Activated T-helper 2 cell treated with anti-CD3 and anti-CD28 coated beads, Interferon-gamma antibody, Interleukin-2, Interleukin-4, amounts not matched to agents 10 μg/mL and 5 μg/mL and 100 μg/mL, durations not matched to agents 14 hours and 24 hours and 36 hours (primary cell): ENCODE measurements at places on chromosomes 3 and 15.

- no peak for DNase-seq
Measured at GRCh38 chr3:159879146-159879545, 109.5 kb upstream of the IL12A start.

DNA sequence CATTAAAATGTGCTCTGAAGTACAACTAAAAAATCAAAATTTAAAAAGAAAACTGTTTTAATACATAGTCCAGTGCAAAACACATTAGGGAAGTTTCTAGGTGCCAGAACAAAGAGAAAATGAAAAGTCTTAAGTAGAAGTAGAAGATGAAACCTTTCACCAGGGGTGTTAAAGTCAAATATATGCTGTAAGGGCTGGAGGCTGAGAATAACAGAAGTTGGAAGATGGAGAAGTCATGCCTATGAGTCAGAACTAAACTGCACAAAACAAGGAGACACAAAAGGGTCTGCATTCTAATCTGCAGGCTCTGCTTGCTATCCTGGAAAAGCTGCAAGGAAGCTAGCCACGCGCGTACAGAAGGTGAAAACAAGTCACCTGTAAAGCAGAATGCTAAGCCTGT lies 48.7 kb upstream of the CPB1 start:
- no peak for DNase-seq

- no peak for DNase-seq
Measured at GRCh38 chr3:192818126-192818525, 90.8 kb upstream of the FGF12 start.

- DNase-seq: no peak
Measured at GRCh38 chr15:67824197-67824968, 926 bp upstream of the SKOR1 start.

GRCh38 chr3:122457706-122458105 lies 41.8 kb upstream of the WDR5B start:
- no peak for DNase-seq

DNA sequence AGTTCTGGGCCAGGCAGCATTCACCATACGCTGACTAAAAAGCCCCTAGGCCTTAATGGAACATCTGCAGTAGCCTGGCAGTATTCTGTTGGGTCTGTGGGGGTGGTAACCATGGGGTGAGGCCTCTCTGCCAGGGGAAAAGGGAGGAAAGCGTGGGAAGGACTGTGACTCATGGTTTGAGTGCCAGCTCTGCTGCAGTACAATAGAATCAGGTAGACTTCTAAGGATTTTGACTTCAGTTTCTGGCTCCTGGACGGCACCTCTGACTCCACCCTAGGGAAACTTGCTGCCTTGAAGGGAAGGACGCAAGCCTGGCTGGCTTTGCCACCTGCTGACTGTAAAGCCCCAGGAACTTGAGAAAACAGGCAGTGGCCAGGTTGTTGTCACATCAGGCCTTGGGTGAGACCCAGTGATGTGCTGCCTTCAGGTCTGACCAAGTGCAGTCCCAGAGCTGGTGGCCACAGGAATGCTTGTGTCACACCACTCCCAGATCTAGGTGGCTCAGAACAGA lies 148.6 kb downstream of the SUCNR1 start:
- no peak for DNase-seq

DNA sequence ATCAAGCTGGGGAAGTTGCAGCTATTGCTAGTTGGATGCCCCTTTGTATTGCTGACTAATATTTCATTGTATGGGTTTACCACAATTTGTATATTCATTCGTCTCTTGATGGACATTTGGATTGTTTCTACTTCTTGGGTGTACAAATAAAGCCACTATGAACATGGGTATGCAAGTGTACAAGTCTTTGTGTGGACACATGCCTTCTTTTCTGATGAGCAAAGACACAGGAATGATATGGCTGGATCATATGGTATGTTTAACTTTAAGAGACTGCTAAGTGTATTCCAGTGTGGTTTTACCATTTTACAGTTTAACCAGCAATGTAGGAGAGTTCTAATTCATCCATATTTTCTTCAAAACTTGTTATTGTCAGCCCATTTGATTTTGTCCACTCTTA lies 32.2 kb downstream of the NECTIN3 start:
- DNase-seq: no peak

GRCh38 chr15:39926526-39926925 lies 6.5 kb upstream of the GPR176 start:
- no peak for DNase-seq

DNA sequence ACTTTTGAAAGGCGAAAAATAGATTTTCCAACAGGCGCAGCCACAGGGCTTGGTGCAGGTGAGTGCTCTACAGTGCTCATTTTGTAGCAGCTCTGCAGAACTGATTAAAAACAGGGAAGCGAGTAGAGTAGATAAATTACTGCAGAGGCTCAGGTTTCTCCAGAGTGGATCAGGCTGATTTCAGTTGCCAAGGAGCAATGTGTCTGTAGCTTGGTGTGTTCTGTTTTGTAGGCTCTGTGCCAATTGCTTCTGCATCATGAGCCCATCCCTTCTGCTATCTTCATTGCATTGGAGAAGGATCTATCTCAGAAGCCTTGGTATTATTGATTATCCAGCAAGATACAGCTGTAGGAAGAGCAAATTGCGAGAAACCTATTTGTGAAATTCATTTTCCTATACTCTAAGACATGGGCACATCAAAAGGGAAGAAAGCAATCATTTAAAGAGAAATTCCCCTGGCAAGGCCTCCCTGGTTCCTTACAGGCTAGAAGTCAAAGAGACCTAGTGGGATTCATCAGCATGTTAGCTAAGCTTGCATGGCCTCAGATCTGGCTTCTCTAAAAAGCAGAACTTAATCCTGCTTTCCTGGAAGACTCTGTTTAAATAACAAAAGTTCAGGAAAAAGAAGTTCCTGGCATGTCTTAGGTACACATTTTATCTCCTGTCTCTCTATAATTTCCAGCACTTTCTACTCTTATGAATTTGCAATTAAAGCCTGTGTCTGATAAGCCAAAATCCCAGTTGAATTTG lies 432.4 kb upstream of the ATP10A start:
- no peak for DNase-seq
